ENCODE measurements at places on chromosomes 7 and 10. TPM values are rescaled to one million over a fixed set of nuclear protein-coding genes. Genes with fewer than 3 reads are reported as not detected.
A peak's percentile ranks its signal among the peaks of the same experiment; 100 is the strongest.

DNA sequence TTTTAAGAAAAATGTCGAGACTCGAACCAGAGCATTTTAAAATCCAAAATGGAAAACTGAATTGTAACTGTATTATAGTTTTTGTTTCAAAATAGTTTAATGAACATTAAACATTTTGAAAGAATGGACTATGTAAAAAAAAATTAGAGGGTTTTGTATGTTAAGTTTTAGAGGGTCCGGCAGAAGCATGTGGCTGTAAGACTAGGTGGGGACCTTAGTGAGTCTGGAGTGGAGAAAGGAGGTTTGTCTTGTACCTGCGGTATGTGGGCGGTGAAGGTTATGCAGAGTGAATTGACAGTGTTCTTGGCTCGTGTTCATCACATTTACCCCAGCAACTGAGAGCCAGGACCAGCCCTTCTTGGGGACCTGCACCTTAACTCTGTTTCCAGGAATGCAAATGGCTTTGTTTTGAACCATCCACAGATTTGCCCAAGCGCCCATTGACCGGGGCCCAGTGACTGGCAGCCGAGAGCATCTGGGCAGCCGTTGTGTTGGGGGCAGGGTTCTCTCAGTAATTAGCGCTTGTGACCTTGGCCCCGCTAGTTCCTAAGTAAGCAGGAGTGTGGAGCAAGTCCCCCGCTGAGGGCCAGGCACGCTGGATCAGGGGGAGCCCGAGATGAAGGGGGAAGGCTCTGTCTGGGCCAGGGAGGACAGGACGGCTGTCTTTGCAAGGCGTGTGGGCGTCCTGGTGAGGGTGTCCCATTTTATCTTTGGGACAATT, 1.4 kb upstream of the KLF6 start:
- H3K4me1 ChIP-seq, result peaks cover 15% of the 10 kb centered on the region
- no peaks in the 10 kb centered on the region for H3K27me3 ChIP-seq
- H3K27ac ChIP-seq, result peak overlapping the region; percentile 92

DNA sequence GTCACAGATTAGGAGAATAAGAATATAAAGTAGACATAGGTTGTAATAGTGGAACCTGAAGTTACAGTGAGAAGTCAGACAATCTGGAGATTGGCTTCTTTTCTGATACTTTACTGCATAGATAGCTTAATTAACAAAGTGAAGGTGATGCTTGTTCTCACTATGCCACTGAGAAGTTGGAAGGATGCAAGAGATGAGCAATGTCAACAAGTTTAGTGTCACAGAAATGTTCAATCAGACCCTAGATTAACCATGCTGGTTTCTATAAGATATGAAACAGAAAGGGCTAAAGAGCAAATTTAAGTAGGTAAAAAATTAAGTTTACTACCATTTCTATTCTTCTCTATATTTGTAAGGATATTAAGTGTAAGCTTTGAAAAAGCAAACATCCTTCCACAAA, 838.6 kb upstream of the SORCS1 start:
- H3K36me3 ChIP-seq, result no peaks in the 10 kb centered on the region
- H3K4me3 ChIP-seq, result no peak overlapping the region
- no peak overlapping the region for H3K27ac ChIP-seq

DNA sequence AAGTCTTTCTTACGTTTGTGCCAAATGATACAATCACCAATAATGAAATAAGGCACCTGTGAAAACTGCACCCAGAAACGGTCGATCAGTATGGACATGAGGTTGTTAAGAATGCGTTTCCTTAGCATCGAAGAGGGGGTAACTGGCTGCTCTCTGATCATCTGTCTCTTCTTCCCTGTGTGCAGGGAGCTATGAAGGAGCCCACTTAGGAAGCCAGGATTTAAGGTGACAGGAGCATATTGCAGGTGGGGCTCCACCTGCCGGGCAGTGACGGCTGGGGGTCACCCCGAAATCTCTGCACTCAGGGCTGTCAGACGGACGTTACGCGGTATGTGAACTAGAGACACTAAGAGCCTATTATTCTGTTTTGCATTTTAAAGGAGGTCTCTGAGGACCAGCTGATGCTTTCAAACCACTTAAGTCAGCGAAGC, 64.5 kb downstream of the CARD11 start:
- no peak overlapping the region for H3K4me3 ChIP-seq
- no peaks in the 10 kb centered on the region for H3K27me3 ChIP-seq
- DNase-seq, result no peak

GRCh38 chr10:125037145-125037877, 95.4 kb downstream of the ZRANB1 start:
- H3K4me3 ChIP-seq, result no peak overlapping the region
- H3K27me3 ChIP-seq, result no peaks in the 10 kb centered on the region
- H3K4me1 ChIP-seq, result peaks cover 28% of the 10 kb centered on the region
- 0 out of 2 replicates have a peak, but pooled peaks cover 4% of the 10 kb centered on the region for H3K36me3 ChIP-seq
- peak overlapping the region; percentile 85 for H3K27ac ChIP-seq

GRCh38 chr10:34716958-34717357, 98.1 kb downstream of the PARD3 start:
- peak overlapping the region; percentile 24 for H3K27ac ChIP-seq
- no peaks in the 10 kb centered on the region for H3K36me3 ChIP-seq
- no peak overlapping the region for H3K4me3 ChIP-seq
- no peaks in the 10 kb centered on the region for H3K27me3 ChIP-seq

The FAM237B gene
- not detected for total RNA-seq
